Stimulated activated CD4-positive, alpha-beta T cell treated with anti-CD3 and anti-CD28 coated beads, Interleukin-2, amount 100 ng/mL, for 24 hours (primary cell): ENCODE measurements at places on chromosomes 2 and 18.

DNA sequence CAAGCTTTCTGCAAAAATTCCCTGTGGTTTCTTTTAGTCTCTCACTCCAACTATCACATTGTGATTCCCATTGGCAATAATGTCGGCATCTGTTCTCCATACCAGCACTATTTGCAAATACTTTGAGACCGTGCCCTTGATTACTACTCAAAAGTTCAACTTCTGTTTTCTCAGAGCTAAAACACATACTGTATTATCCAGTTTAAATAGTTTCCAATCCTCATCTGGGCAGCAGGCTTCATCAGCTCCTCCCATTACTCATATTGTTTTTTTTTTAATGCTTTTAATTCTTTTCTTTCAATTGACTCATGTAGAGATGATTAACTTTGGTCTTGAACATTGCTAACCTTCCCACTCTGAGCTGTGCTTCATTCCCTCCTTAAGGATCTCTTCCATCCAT, 135.8 kb downstream of the METTL8 start:
- DNase-seq = no peak

GRCh38 chr2:20509770-20510490, 63.1 kb downstream of the RHOB start:
- no peak for DNase-seq

DNA sequence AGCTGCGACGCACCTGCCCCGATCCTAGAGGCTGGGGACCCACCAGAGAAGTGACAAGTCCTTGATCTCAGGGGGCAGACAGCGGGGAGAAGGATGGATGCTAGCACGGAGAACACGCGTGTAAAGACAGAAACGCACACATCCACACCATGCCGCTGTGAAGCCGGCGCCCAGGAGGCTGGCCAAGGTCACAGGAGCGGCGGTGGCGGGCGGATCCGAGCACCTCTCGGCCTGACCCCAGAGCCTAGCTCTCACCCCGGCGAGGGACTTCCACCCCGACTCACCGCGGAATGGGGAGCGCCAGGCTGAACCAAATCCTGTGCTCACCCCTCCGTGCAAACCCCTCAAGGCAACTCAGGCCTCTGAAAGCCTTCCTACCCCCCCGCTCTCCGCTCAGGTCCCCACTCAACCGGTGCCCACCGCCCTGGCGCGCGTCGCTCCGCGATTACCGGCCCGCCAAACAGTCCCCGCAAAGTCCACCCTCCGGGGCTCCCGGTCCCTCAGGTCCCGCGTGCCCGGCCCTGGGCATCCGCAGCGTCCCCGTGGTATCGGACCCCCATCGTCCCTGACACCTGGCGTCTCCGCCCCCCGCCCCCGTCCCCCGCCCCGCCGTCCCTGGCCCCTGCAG, 460 bp upstream of the LRRFIP1 start:
- no peak for DNase-seq

DNA sequence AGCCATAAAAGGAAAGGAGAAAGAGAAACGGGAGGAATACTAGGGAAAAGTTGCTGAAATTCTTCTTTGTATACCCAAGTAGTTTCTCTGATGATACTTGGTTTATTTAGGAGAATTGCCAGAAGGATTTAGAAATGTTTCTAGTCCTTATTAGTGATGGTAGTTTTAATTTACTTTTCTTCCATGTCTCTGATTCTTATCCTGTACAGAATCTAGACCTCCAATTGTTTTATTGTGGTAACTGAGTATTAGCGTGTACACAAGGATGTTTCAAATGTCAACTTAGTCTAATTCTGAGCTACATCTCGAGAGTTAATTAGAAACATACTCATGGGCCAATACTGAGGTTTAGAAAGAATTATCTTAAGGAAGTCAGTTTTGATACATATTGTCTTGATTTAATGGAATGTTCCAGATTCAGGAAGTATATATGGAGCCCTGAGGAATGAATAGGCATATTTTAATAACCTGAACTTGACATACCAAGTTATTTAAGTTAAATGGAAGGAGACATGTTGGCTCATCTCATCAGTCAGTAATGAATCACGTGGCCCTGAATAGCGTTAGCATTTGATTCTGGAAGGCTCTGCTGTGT, 219.6 kb downstream of the LTBP1 start:
- no peak for DNase-seq
